ENCODE measurements at places on chromosomes 6 and 20.

DNA sequence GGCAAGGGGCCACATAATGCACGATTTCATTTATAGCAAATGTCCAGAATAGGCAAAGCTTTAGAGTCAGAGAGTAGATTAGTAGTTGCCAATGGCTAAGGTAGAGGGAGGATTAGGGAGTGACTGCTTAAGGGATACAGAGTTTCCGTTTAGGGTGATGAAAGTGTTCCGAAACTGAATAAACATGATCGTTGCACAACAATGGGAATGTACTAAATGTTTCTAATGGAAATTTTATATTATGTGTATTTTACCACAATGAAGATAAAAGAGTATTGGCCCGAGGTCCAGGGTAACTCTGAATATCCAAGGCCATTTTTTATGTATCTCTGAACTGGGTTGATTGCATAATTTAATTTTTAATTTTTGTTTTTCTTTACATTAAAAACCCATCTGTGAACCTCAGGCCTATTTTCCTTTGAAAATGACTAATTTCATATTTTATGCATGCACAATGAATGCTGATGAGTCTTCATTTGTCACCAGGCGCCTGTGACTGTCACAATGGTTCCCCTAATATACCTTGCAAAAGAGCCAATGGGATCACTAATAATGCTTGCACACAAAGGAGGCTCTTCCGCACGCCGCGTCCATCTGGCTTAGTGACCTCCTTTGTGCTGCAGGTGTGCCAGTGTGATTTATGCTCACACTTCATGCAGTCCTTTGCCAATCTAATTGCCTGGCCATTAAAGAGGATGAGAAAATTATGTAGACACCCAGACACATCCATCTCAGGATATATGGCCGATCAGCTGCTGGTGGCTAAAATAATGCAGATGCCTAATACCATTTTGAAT lies 612.5 kb downstream of the CDH26 start:
- no peak for DNase-seq

GRCh38 chr6:148293181-148293995 lies 49.2 kb upstream of the SASH1 start:
- DNase-seq = no peak

- DNase-seq = no peak
Observed at GRCh38 chr20:48862279-48862678, 34.5 kb upstream of the PREX1 start.

GRCh38 chr6:8645212-8645611 lies 209.9 kb upstream of the SLC35B3 start:
- DNase-seq = no peak

DNA sequence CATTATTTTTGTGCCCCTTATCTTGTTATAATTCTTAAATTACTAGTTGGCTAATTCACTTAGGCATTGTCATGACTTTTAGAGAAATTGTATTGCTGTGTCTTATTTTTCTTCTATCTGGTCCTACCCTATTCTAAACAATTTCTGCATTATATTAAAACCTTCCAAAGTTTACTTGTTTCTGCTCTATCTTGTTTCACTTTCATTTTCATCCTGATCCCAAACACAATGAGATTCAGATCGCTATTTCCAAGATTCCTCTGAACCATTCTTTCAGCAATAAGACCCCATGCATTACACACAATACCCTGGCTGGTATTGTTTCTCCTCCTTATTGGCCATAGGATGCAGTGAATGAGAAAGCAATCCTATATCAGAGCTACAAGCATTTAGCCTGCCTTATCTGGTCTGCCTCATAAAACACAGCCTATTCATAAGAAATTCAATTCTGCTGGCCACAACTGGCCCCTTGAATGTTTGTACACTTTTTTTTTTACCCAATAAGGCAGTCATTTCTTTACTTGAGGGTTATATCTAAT lies 69.9 kb upstream of the POU3F2 start:
- DNase-seq = no peak

GRCh38 chr6:122365775-122366403 lies 33.6 kb upstream of the HSF2 start:
- DNase-seq = no peak

GRCh38 chr6:7311917-7312615 lies 933 bp downstream of the SSR1 start:
- DNase-seq = peak; percentile 11

DNA sequence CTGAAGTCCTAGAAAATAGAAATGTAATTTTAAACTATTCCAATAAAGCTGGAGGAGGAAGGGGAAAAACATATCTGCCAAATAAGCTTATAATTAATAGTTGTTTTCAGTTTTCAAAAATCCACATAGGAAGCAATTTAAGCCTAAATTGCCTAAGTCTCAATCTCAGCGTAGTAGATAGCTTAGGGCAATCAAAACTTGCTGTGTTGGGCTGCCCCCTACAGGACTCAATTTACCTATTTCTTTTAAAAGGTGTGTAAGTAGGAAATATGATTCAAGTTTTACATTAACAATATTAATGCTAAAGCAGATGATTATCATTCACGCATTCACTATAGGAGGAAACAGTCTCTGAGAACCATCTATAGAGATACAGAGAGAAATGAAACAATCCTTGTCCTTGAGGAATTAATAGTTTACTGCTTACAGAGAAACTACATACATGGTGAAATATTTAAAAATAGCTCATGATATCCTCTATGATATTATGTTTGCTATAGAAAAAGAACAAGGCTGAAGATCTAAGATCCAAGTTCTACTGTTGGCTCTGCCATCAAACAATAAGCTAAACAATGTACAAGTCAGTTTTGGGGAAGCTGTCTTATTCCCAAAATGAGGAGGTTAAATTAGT lies 102.1 kb downstream of the ATG5 start:
- peak; percentile 39 for DNase-seq

DNA sequence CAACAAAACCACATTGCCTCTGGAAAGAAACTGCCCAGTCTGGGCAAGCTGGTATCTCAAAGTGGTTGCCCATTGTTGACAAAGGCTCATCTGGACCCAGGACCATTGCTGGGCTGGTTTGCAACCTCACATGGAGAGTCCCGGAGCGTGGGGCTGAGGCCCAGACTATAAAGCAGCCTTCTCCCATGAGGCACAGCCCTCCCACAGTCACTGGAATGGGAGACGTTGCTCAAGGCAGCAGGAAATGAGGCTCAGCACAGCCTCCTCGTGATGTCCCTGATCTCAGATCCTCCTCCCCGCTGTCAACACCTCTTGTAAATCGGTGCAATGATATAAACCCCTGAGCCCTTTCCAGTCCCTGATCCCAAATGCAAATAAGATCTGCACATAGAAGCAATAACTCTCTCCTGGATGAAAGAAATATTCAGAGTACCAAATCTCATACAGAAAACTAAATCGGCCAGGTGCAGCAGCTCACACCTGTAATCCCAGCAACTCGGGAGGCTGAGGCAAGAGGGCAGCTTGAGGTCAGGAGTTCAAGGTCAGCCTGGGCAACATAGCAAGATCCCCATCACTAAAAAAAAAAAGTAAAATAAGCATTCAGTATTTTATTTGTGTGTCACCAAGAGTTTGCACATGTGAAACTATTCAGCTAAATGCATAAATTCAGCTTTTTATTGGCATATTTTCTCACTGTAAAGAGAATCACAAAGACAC lies 103.0 kb upstream of the RREB1 start:
- no peak for DNase-seq

- no peak for DNase-seq
Observed at GRCh38 chr20:6855796-6856195, 88.3 kb downstream of the BMP2 start.

DNA sequence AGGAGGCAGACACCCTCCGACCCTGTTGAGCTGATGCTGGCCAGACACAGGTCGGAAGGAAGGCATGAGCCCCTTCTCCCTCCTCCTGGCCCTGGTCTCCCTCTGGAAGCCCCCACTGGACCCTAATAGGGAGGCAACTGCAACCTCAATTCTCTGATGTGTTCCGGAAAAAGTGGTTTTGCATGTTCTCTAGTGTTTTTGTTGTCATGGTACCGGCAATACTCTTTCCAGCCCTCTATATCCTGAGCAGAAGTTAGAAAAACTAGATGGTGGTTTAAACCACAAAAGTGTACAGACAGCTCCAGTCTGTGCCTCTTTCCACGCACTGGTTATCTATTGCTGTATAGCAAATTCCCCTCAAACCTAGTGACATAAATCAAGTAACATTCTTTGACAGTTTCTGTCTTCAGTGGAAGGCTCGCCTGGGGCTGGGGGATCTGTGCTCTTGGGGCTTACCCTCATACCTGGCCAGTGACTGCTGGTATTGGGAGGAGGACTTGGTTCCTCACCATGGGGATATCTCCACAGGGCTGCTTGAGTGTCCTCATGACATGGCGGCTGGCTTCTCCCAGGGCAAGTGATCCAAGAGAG lies 37.0 kb downstream of the SYTL3 start:
- DNase-seq = no peak

- DNase-seq = no peak
Observed at GRCh38 chr20:58694241-58695083, 1.9 kb downstream of the NPEPL1 start.

DNA sequence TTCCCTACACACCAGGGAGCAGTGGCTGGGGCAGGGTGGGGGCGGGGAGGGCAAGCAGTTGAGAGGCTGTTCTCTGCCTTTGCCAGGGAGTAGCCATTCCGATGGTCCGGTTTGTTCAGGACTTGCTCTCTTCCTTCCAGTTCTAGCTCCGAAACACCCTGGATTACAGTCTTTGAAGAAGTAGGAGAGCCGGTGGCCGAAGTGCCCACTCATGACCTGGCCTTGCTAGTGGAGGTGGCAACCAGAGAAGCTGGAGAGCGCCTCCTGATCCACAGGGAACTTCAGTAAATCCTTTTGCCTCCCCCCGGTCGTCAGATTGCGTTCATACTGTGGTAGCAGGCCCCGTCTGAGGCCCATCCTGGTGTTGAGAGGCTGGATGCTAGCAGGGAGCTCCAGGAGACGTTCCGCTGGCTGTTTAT lies 92.8 kb downstream of the ARID1B start:
- no peak for DNase-seq

GRCh38 chr6:112370946-112371345 lies 23.8 kb downstream of the RFPL4B start:
- DNase-seq = no peak

GRCh38 chr20:19964289-19965265 lies 52.6 kb upstream of the NAA20 start:
- DNase-seq = peak; percentile 57

DNA sequence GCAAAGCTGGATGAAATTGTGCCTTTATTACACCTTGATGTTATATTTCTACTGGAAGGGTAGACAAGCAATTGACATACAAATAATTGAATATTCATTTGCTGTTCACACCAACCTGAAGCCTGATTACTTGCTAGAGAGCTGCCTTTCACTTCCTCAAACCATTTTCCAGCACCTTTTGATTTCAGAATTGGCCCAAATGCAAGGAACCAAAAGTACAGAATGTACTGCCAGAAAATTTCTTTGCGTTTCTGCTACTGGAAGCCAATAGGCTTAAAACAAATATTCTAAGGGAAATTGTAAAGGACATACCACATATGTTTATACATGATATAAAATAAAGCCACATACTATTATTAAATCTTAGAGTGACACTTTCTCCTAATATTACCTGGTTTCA lies 94.5 kb downstream of the RFPL4B start:
- no peak for DNase-seq

- no peak for DNase-seq
Observed at GRCh38 chr6:18243302-18243893, 20.9 kb downstream of the DEK start.

DNA sequence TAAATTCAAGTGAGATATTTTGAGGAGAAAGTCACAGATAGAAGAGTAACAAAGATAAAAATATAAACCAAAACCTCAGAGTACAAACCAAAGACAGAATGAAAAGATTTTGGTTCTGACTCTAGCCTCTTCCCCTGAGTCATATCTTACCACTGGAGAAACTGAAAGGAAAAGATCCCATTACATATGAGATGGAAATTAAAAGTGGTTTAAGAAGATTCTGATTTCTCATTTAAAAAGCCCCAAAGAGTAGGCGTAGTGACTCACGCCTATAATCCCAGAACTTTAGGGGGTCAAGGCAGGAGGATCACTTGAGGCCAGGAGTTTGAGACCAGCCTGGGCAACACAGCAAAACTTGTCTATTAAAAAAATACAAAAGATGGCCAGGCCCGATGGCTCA lies 30.6 kb downstream of the SPINT4 start:
- DNase-seq = no peak

- DNase-seq = no peak
Observed at GRCh38 chr6:123091896-123092271, 95.8 kb downstream of the CLVS2 start.

GRCh38 chr6:40585223-40585622 lies 1.9 kb downstream of the LRFN2 start:
- DNase-seq = no peak

DNA sequence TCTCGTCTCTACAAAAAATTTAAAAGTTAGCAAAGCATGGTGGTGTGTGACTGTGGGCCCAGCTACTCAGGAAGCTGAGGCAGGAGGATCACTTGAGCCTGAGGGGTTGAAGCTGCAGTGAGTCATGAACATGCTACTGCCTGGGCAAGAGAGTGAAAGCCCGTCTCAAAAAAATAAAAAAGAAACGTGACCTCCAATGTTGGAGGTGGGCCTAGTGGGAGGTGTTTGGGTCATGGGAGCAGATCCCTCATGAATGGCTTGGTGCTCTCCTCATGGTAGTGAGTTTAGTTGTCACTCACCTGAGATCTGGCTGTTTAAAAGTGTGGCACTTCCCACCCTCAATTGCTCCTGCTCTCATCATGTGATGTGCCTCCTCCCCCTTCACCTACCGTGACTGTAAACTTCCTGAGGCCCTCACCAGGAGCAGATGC lies 24.3 kb downstream of the RBL1 start:
- no peak for DNase-seq

DNA sequence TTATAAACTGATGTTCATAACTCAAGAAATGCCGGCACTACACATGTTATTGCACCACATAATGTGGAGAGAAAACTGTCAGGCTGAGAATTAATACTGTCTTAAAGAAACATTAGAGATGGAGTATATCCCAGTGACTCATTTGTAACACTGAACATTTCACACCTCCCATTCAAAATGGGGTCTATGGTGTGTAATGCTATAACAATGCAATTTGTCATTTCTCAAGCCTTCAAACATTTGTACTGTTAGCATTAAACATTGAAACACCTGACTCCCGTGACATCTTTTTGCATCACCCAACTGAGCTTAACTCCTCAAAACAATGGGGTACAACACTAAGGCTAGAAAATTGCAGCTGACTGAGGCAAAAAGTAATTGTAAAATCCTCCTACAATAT lies 151.7 kb downstream of the DST start:
- peak; percentile 27 for DNase-seq
